ENCODE measurements at places on chromosomes 6 and 20.

DNA sequence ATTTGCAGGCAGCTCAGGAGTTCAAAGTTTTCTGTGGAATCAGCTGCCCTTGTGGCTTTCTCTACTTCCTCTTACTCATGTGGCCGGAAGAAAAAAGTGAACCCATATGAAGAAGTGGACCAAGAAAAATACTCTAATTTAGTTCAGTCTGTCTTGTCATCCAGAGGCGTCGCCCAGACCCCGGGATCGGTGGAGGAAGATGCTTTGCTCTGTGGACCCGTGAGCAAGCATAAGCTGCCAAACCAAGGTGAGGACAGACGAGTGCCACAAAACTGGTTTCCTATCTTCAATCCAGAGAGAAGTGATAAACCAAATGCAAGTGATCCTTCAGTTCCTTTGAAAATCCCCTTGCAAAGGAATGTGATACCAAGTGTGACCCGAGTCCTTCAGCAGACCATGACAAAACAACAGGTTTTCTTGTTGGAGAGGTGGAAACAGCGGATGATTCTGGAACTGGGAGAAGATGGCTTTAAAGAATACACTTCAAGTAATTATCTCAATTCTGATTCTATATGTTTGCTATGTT, 1.1 kb downstream of the MGME1 start:
- peak; percentile 50 for DNase-seq

DNA sequence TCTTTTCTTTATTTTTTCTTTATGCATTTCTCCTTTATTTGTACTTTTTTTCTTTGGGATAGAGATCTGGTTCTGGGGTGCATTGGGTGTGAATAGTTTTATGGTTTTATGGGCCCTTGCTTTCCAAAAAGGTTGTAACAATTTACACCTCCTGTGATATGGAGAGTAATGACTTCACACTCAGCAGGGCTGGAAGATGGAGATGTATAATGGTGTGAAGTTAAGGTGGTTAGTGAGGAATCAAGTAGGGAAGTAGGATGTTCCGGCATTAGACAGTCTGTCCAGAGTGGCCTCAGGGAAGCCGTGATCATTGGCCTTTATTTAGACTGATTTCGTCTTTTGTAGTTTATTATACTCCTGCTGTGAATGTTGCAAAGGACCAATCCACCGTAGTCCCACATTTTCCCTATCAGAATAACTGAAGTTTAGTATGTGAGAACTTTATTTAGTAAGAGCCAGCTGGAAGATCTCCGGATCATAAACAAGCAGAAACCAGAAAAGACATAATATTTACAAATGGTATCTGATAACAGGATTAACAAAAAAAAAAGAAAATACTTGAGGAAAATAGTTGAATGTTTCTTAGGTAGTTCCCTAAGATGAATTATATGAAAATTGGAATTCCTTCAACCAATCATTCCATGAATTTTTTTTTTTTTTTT, 255.5 kb downstream of the TBC1D7 start:
- no peak for DNase-seq

GRCh38 chr6:148629181-148629580, 117.6 kb upstream of the UST start:
- DNase-seq: no peak

- peak; percentile 82 for DNase-seq
Observed at GRCh38 chr6:9412951-9413559, 977.7 kb upstream of the SLC35B3 start.

DNA sequence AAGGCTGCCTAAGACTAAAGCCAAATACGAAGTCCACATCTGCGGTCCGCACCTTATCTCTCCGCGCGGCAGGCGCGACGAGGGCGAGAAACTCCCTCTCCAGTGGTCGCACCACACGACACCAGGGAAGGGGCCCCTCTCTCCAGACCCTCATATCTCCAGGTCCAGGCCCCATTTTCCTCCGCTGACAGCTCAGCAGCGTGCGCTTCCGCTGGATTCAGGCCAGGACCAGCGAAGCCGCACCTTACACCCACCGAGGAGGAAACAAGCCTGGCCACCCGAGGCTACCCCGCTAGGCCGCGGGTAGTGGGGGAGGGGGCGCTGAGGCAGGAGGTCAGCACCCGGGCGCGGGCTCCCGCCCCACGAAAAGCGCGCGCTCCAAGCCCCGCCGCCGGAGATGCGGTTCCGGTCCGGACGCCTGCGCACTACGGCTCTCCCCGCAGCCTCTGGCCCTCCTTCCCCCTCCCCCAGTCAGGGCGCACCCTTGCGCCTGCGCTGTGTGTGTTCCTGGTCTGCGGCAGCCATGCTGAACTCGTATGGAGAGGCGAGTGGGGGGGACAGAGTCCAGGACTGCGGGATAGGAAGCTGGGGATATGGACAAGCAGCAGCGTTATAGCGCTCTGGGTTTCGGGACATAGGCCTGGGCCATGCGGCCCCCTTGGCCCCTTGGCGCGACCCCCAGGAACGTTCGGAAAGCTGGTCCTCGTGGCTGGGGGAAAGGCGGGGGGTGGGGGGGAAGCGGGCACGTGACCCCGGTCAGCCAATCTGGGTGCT, at the start of gene BRD2:
Gene BRD2 (plus strand): TSS at position 502 of the 774 bp plus-strand sequence. CDS start 4,305 bp downstream, outside the sequence.
- DNase-seq: peak; percentile 98

DNA sequence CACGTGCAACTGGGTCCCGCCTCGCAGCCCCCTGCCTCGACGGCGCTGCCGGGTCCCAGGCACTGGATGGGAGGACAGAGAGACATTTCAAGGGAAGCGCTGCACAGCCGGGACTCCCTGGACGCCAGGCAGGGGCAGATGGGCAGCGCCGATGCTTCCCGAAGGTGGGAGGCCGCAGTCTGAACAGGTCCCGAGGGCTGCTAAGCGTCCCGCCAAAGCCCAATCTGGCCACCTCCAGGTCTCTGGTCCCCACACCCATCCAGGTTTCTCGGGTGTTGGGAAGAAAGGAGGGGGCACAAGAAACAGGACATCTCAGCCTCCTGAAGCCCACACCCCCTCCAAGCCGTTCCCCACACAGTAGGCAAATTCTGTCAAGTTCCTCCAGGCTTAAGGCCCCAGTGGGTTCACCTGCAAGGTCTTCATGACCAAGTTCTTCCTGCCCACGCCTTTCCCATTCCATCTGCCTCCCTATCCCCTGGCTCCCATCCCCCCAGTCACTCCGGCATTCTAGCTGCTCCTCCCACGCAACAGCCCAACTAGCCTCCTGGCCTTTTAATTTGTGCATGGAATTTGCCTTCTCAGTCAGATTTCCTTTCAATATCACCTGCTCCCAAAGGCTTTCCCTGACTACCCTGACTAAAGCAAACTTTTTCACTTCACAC, 5.4 kb upstream of the CPXM1 start:
- peak; percentile 10 for DNase-seq

- DNase-seq: no peak
Observed at GRCh38 chr6:80508885-80509630, 402.6 kb downstream of the BCKDHB start.
